ENCODE measurements at places on chromosomes 1 and 21.
A peak's percentile ranks its signal among the peaks of the same experiment; 100 is the strongest.

DNA sequence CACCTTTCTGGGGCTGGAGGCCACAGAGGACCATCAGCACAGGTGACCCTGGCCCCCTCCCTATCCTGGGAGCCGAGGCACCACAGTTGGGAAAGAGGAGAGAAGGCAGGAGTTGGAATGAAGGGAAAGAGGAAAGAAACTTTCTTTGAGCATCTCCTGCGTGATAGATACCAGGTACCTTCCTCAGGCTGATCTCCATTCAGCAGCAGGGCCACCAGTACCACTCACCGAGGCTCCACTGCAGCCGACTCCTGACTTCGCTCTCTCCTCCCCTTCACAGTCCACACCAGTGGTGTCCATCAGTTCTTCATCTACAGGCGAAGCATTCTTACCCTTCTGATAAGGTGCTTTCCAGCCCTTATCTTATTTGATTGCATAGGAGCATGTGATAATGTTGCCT, 55.3 kb downstream of the LGR6 start:
- DNase-seq: no peak

GRCh38 chr1:218365226-218365999, 20.3 kb downstream of the TGFB2 start:
- no peak for DNase-seq

DNA sequence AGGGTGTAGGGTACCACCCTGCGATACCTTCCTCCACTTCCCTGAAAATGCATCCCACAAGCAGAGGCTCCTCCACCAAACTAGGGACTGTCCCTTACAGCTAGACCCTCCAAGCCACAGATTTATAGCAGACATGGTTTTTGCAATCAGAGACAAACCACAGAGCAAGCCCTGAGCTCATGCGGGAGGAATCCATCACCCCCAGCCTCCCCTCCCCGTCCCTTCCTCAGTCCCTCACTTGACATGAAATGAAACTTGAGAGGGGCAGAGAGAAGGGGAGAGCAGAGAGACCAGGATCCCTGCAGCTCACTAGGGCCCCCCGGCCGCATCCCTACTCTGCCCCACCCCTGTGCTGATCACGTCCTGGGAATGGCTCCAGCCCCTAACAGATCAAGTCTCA, 94.9 kb downstream of the MRPL37 start:
- DNase-seq: no peak

- no peak for DNase-seq
These were observed 21.3 kb downstream of the ST6GALNAC3 start for GRCh38 chr1:76095802-76096201.

GRCh38 chr21:38930066-38930465, 124.3 kb downstream of the ETS2 start:
- DNase-seq: no peak

DNA sequence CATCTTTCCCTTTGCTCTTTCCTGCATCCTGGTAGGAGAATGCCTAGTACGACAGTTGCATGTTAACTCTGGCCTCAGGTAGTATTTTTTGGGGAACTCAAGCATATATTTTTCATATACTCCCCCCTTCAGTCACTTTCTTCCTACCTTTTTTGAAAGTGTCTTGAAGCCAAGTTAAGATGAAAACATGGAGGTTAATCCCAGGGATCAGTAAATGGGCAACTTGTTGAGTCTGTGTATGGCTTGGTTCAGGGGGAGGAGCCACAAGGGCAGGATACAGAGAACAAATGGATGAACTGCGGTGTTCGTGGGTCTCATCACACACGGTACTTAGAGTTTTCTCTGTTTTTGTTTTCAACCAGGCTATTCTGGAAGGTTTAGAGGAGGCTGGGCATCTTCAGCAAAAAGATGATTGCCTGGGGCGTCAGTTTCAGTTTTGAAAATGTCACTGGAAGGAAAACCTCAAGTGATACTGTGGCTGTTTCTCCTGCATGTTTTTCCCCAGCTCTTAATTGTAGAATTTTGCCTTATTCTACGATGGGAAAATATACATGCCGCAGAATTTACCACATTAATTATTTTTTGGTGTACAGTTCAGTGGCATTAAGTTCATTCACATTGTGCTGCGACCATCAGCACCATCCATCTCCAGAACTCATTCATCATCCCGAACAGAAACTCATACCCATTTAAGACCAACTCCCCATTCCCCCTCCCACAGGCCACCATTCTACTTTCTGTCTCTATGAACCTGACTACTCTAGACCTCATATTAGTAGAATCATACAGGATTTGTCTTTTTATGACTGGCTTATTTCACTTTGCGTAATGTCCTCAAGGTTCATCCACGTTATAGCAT, 71.5 kb downstream of the MAP10 start:
- DNase-seq: no peak

DNA sequence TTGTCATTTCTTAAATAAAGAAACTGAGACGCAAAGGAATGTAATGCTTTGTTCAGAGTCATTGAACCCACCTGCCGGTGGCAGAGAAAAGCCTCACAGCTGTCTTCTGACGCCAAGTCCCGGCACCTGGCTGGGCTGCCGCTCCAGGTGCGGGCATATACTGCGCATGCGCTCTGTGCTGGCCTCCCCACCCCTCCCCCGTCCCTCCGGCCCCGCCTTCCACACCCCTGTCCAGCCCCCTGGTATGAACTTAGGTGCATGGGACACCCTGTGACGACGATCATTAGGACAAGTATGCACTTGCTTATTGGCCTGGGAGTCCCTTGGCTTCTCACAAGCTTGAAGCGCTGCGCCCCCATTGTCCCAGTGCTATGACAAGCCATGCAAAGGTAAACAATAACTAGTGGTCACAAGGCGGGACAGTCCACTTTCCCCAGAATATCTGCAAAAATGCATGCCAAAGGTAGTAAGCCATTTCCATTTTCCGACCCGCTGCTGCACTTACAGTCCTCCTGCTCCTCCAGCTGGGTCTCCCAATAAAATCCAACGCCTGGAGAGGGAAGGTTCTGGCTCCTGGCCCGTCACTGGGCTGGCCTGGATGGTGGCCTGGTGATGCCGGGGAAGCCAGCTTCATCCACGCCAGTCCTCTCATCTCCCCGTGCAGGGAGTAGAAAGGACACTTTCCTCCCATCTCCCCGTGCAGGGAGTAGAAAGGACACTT, 100.4 kb downstream of the PSMG1 start:
- DNase-seq: peak; percentile 51

DNA sequence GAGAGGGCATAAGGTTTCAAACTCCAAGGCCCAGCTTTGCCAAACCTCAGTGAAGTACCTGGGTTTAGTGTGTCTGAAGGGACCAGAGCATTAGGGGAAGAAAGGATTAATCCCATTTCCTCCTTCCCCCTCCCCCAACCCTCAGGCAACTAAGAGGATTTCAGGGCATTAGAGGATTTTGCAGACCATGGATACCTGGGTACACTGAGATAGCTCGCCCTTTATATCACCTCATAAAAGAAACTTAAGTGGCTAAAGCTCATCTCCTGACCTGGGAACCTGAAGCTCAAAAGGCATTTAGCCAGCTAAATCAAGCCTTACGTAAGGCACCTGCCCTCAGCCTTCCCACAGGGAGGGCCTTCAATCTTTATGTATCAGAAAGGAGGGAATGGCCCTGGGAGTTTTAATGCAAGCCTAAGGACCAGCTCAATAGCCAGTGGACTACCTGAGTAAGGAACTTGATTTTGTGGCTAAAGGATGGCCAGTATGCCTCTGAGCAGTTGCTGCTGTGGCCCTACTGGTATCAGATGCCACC, 26.4 kb upstream of the SMYD3 start:
- DNase-seq: peak; percentile 23

- DNase-seq: no peak
These were observed 211.1 kb downstream of the DUSP10 start for GRCh38 chr1:221530791-221531190.

DNA sequence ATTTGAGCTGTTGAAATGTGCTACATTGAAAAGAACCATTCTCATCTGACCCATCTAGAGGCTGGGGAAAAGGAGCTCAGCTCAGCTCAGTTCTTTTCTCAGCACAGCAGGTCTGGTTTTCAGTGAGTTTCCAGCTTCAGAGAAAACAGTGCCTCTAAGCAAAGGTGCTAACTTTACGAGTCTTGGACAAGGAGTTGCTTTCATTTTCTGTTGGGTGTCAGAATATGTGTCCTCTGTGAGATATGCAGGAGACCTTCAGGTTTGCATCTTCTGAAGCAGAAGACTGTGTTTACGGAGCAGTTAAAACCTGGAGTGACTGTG, 321.3 kb upstream of the USP24 start:
- DNase-seq: no peak

- no peak for DNase-seq
These were observed 749 bp upstream of the TMEM39B start for GRCh38 chr1:32071758-32072621.

DNA sequence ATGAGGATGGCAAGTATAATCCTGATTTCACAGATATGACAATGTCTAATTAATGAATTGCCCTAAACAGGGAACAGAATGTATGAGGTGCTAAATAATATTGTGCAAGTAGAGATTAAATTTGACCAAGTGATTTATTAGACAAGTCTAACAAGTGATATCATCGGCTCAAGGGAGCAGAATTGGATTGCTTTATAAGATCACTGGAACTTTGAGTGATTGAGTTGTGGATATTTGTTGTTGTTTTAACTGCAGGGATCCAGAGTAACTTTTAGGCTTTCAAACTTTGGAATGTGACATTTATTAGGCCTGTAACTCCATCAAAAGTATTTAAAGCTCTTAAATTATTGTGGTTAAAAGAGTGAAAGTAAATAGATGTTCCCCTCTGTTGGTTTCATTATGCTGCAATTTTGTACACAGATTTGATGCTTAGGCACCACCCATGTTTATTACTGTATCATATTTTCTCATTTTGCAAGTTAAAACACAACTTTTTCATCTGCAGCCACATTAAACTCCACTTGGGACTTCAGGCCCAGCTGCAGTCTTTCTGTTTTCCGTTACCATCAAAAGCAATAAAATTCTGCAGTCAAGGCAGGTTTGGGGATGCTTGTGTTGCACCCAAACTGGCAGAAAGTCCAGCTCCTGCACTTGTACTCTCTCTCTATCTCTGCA, 206.6 kb downstream of the HLX start:
- DNase-seq: no peak

DNA sequence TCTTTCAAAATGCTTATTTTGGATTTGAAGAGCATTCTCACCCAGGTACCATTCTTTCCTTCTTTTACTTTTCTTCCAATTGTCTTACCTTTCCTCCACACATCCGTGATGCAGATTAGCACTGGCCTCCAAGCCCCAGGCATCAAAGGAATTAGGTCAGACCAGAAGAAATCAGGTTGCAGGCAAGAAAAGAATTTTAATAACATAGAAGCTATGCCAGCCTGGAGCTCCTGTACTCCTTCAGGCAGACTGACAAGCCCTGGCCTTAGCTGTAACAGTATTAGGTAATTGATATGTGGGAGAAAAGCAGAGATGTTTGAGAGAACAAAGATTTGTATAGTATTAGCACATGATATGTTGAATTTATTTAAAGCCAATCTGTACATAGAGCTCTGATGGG, 390.4 kb upstream of the ADGRL2 start:
- no peak for DNase-seq

- DNase-seq: no peak
These were observed 162.0 kb downstream of the KIF26B start for GRCh38 chr1:245316784-245317183.

DNA sequence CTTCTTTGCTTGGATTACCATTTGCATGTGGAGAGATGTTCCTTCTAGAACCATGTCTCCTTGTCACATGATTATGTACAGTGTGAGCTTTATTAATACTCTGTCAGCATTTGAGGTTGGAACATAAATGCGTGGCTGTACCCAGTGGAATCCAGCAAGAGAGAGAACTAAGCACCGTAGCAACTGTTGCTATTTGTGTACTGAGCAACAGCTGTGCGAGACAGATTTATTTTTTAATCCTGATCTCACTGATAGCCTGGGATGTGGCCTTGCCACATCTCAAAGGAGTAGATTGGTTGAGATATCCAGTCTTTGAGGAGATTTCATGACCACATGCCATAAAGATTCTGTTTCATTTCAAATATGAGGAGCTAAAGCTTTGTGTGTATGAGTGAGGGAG, 43.4 kb downstream of the KIF1B start:
- DNase-seq: no peak

- DNase-seq: no peak
These were observed 13.6 kb downstream of the KRTAP10-1 start for GRCh38 chr21:44526096-44526997.

DNA sequence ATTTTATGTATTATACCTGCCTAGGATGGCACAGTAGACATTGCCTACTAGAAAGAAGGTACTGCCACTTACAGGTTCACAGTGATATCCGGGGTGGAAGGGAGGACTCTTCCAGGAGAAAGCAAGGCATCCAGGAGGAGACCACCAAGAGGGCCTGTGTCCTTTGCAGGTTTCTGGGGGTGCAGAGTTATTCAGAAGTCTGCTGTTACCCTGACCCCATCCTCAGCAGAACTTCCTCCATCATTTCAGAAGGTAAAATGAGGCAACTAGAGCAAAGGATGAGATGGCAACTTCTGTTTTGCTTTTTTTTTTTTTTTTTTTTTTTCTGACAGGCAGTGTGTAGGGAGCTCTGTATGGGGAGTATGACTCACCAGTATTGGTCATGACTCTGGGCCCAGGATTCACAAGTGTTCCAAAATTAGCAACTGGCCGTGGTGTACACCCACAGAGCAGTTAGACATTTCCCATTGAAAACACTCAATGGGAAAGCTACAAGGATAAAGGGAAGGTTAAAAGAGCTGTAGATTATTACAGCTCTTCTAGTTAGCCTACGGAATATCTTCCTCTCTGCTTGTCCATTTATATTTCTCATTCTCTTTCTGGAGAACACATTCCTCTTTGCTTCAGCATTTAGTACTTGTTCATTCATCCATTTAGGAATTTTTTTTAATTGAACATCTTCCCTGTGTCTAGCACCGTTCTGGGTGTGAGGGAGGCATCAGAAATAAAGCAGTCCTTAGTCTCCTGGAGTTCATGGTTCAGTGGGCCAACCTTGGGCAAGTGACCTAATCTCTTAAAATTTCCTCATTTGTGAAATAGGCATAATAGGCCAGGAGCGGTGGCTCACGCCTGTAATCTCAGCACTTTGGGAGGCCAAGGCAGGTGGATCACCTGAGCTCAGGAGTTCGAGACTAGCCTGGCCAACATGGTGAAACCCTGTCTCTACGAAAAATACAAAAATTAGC, 50.5 kb upstream of the PPP2R5A start:
- DNase-seq: no peak

- peak; percentile 84 for DNase-seq
These were observed 12.7 kb downstream of the DRAXIN start for GRCh38 chr1:11704194-11704529.

DNA sequence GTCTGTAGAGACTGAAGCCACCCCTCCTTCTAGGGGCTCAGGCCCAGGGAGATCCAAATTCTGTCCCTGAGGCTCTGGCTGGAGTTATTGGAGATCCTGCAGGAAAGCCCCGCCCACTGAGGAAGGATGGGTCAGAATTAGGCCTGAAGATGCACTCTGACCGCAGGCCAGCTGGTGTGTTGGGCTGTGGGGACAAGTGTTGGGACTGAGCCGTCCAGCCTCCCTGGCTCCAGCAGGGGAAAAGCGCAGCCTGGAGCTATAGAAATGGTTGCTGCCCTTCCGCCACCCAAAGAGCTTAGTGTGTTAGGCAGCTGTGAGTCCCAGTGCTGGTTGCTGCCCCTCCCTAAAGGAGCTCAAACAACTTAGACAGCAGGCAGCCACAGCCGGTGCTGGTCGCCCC, 33.0 kb upstream of the PRRX1 start:
- DNase-seq: peak; percentile 13

- no peak for DNase-seq
These were observed 19.8 kb downstream of the RO60 start for GRCh38 chr1:193079187-193079586.
